Activated T-cell treated with anti-CD3 and anti-CD28 coated beads, Interleukin-2, amount 50 U/mL, for 4 hours (primary cell): ENCODE measurements at places on chromosomes 3 and 15. TPM values are rescaled to one million over a fixed set of nuclear protein-coding genes. Genes with fewer than 3 reads are reported as not detected.

The EOMES gene
- 7.3 TPM for total RNA-seq

The CLDN18 gene
- 0.13 TPM for total RNA-seq

The CLRN1 gene
- total RNA-seq = not detected

The JMJD7 gene
- 8.8 TPM for total RNA-seq
